Dermis microvascular lymphatic vessel endothelial cell (primary cell): ENCODE measurements at places on chromosomes 5 and 9. TPM values are rescaled to one million over a fixed set of nuclear protein-coding genes. Genes with fewer than 3 reads are reported as not detected.

DNA sequence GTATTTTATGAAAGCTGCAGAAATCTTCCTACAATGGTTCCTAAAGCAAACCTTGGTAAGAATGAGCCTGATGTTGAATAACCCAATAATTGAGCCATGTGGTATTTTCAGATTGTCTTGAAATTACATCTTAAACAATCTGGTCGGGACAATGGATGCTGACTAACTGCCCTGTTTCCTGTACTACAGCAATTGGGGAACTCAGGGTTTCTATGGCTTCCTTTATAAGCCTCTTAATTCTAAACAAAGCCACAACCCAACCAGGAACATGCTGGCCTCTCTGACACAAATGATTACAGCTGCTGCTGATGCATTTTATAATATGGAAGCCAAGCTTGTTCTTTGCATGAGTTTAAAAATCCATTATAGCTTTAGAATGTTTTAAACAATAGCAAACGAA lies 30.2 kb downstream of the PTPN3 start:
- DNase-seq, result no peak

GRCh38 chr9:86668488-86668887 lies 278.8 kb downstream of the GAS1 start:
- no peak for DNase-seq

DNA sequence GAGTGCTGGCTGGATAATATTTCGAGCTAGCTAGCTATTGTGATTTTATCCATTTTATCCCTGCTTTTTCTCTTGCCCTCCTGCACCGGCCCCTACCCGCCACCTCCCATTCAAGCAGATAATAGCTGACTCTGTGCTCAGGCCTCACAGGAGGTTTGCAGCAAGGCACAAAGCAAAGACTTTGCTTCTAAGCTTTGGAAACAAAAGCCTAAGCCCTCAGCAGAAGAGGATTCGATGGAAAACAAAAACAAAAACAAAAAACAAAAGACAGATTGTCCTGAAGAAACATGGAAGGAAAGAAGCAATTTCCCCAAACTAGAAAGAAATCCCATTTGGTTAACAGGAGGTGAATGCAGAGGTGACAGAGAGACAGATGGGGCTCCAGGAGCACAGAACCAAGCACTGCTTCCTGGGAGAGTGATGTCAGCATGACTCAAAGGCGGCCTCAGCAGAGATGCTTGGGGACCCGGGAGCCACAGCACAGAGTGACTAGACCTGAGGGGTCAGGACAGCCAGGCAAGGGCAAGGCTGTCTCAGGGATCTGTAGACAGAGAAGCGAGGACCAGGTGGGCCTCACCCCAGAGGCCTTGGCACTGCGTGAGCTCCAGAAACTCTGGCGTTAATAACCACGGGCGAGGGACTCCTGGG lies 28.4 kb downstream of the MTX3 start:
- no peak for DNase-seq

DNA sequence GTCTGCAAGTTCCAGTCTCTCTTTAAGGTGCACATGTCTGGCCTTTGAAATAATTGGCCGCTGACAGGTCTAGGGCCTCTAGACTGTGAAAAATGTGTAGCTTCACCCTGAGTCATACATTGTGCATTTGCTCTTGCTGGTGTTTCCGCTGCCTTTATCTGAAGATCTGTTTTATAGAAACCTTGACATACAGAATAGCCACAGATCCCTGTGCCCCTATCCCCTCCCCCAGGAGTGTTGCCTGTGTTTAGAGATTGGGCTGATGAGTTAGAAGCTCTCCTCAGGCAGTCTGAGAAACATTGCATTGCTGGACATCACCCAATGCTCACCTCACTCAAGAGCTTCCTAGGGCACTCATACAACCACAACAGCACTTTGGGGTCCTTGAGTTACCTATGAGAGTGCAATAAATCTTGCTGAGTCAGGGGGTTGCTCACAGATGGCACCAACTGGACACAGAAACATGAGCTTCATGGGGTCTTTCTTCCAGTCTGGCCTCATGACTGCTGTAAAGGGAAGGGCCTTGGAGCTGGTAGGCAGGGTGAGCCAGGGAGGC lies 3.8 kb upstream of the ZNF782 start:
- no peak for DNase-seq

DNA sequence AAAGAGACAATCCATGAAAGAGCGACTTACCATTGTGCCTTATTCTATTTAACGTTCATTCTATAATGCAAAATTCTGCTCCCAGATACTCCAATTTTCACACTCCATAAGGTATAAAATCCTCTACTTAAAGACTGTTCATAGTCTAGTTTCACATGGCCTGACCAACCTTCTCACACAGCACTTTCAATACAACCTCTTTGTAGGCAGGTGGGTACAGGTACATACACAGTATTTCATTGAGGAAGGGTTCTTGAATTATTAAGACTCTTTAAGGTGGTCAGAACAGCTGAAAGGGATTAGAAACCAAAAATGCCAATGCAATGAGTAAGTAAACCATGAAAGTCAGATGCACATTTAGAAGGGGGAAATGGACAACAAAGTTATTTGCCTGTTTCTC lies 352.0 kb downstream of the PARP8 start:
- DNase-seq, result no peak

SPATA31E1 gene
- total RNA-seq, result not detected in 2 replicates
